ENCODE measurements at places on chromosomes 2 and 18. TPM values are rescaled to one million over a fixed set of nuclear protein-coding genes. Genes with fewer than 3 reads are reported as not detected.

ANKRD29 gene
- total RNA-seq, result 1.2 TPM

DNA sequence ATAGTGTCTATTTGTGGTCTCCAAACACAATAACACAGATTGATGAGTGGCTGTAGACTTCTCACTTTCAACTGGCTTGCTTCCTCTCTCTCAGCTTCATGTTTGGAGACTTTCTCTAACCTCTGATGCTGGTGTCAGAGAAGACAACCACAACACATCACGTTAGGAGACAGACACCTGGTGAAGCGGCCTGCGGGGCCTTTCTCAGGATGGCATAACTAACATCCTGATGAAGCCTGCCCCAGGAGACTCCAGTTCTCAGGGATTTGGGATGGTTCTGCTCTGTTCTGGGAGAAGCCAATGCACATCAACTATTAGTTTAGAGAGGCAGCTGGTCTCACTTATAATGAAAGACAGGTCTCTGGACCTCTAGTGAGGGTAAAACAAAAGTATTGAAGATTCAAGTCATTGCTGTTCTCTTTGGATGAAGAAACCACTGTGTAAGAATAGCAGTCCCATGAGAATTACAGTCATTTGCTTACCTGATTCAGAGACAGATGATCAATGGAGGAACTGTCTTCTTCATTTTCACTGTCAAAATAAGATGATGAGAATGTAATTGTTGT is 2.0 kb downstream of the IL1A start:
- no peak for DNase-seq

MLPH gene
- total RNA-seq, result 0.94 TPM

DNA sequence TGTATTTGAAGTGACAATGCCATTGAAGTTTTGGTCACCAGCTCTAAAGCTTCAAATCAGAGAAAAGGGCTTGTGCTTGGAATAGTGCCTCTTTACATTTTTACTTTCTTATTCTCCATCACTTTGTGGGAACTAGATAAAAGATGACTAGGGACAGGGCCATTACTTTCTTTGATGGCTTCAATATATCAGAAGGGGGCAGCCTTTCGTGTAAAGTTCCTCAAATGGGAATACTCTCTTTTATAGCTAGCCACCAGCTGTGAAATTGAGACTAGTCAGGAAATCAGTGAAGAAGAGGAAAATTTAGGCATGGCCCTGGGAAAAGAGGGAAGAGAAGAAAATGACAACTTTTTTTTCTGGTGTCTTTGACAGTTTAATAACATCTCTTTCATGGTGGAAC is 242.5 kb downstream of the DCC start:
- no peak for DNase-seq

DNA sequence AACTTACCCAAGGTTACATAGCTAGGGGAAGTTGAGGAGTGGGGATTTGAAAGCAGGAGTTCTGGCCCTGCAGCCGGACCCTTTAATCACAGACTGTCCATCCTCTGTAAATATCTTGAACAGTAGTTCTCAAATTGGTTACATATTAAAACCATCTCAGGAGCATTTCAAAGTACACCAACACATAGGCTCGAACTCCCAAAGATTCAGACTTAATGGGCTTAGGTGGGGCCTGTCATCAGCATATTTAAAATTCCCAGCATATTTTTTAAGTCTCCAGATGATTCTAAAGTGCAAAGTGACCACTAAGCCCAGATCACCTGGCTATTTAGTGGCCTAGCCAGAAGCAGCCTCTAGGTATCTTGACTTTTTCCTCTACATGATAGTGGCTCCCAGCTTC is 192.2 kb downstream of the ZNF385B start:
- no peak for DNase-seq

ANKRD53 gene
- 0.62 TPM for total RNA-seq

SLC38A11 gene
- total RNA-seq, result 5.0 TPM

GRCh38 chr2:201122276-201122675 is 6.3 kb downstream of the CFLAR start:
- no peak for DNase-seq

- DNase-seq, result no peak
Observed at GRCh38 chr2:15901095-15901807, 39.1 kb upstream of the MYCN start.

GRCh38 chr2:119508756-119509155 is 15.5 kb downstream of the SCTR start:
- no peak for DNase-seq

DNAH7 gene
- total RNA-seq, result 16.5 TPM

DNA sequence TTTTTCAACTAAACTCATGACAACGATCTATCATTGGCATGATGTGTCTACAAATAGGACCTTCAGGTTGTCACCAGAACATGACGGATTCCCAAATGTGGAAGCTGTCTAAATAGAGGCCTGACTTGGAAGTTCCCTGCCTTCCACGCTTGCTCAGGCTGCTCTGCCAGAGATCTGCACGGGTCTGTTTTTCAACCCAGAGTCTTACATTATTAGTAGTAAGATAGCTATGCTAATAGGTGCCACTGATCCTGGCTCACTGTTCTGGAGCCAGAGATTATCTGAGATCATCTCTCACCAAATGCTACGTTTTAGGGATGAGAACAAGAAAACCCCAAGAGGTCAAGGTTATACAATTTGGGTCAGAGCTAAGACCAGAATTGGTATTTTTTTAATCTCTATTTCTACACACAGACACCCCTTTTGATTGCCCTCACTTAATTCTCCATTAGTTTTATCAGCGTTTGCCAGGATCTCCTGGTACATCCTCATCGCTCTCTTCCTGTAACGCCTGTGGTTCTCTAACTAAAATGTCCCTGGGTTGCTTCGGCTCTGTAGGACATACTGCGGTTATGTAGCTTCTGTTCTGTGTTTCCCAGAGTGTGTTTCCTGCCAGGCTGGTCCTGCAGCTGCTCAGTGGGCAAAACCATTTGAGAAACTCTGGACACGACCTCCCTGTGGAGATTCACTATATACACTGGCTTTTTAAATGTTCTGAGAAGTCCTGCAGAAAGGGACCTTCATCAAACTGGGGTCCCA is 5.7 kb downstream of the CDC42EP3 start:
- no peak for DNase-seq

DNA sequence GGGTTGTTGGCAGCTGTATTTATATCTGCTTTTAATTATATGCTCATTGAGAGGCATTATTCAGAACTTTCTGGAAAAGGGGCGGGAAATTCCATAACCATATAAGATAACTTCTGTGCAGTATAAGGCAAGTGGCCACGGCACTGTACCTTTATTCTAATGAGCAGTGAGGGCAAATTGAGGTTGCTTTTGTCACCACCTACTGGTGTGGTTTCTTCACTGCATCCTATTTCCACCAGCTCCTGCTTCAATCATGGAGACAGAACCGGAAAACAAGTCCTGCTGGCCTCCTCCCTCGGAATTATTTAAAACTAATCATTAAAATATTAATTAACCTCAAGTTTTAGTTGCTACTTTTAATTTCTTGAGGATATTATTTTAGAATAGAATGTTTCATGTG is 759.4 kb downstream of the CBLN2 start:
- DNase-seq, result no peak

DNA sequence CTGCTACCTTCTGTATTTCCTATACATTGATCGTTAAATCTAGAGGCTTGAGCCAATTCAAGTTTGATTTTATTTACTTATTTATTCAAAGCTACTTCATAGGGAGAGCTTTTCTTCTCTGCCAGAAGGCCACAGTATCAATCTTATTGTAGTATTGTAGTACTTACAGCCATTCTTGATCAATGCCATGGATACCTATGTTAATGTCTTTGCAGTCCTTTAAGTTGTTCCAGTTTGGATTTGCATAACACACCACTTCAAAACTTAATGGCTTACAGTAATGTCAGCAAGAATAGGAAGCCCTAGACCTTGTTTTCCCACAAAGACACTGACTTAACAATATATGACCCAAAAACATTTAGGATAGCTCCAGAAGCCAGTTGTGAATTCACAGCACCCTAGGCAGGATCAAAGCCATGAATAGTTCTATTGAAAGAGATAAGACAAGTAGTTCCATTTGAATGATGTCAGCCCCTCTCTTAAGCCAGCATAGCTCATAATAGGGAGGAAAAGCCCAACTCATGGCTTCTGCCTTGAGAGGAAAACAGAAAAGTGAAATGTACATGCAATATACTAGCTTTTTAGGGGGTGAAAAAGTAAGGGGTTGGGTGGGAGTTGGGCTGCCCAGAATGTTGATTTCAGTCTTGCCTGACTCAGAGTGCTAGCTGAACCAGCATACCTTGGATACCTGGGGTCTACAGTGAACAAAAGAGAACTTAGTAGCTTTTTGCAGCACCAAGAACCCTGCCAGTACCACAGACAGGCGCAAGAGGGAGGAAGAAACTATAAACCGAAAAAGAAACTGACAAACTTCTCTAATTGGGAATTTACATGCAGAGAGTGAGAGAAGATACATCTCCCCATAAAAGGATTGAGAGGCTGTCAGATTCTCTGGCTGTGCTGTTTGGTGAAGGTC is 101.4 kb downstream of the CAMKMT start:
- no peak for DNase-seq

SERPINB10 gene
- total RNA-seq, result not detected

Data from occipital lobe (tissue), 3 donors.